DMS79 treated with DMSO at 0.1 percent for 48 hours (cell line): ENCODE measurements at places on chromosomes 16 and 17.

DNA sequence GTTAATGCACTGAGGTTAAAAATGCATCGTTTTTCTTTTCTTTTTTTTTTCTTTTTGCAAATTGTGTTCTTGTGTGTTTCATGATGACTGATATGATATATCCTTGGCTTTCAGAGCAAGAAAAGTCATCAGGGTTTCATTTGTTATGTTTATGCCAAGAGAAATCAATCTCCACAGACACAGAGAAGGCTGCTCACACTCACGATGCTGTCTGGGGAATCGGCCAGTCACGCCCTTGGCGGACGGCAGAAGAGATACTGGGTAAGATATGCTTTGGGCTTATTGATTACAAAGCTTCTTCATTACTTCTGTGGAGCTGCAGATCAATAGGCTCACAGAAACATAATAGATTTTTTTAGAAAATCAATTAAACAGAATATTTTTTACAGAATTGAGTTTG is 42.2 kb upstream of the TNRC6C start:
- DNase-seq, result no peak

DNA sequence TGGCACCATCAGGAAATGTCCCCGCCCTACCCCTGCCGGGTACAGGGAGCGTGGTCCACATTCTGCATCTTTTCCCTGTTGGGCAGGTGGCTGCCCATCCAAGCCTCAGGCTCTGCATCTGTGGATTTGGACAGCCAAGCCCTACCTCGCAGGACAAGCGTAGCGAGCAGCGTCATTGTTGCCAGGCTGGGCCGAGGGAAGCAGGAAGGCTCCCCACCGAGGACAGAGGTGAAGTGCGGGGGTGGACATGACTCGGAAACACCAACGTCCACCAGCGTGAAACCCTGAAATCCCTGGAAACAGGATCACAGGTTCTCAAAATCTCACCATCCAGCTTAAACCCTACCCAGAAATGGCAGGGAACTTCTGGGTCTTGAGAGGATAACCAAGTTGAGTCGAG is 73.6 kb downstream of the SOCS1 start:
- no peak for DNase-seq

DNA sequence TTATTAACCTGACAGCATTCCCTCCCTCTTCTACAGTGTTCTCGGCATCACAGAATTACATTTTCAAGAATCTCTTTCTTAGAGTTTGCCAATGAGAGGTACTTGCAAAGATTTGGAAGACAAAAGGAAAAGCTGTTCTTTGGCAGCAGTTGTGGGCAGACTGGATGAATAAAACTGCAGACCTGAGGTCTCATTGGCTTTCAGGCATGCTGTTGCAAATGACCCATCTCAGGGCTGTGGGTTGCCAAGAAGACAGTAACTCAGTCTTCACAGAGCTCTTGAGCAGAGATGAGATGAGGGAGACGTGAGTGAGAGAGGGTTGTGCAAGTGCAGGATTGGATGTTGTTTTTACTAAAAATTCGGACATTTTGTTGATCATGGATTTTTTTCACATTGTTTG is 11.3 kb upstream of the USP31 start:
- DNase-seq, result peak; percentile 82

GRCh38 chr16:67158637-67159600 is 790 bp downstream of the TRADD start:
- peak; percentile 7 for DNase-seq

GRCh38 chr16:54847207-54847606 is 83.5 kb upstream of the IRX5 start:
- peak; percentile 20 for DNase-seq

- no peak for DNase-seq
Observed at GRCh38 chr16:30530163-30531037, 4.0 kb upstream of the ZNF768 start.

DNA sequence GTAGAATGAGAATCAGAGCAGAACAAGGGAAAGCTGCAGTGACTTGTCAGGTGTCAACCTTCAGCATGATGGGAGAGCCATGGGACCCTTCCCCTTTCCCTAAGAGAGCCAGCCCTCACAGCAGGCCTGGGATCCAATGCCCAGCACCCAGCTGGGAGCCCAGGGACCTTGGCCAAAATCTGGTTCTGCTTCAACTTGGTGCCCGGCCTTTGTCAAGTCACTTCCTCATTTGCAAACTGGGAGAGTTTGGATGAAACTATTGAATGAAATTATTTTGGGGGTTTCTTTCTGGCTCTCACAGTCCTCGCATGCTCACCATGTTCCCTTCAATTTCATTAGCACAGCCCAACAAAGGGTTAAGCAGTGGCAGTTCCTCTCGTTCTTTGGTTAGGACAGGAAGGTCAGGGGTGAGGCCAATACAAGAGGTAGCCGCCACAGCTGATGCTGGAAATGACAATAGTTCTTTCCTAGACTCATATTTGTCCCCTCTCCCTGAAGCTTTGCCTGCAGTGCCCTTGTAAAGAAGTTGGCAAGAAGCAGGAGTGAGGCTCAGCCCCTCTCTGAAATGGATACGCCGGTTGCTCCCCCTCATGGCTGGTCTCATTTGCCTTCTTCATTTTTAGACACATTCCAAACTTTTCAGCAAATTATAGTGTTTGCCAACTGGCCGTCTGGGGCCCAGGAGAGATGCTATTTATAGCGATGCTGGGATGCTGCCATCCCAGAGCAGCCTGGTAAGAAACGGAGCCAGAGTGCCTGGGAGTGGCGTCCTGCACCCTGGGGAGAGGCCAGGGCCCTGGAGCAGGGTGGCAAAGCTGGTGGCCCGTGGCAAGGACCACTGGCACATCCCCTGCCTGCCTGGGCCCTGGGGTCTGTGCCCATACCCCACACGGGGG is 34.5 kb upstream of the MEOX1 start:
- no peak for DNase-seq

GRCh38 chr16:61798741-61799140 is 237.5 kb downstream of the CDH8 start:
- DNase-seq, result no peak

- DNase-seq, result no peak
Observed at GRCh38 chr16:49108611-49109010, 173.0 kb downstream of the CBLN1 start.

GRCh38 chr16:68073902-68074760 is 11.0 kb upstream of the NFATC3 start:
- no peak for DNase-seq

GRCh38 chr16:86886651-86887050 is 308.3 kb downstream of the FOXL1 start:
- DNase-seq, result no peak

DNA sequence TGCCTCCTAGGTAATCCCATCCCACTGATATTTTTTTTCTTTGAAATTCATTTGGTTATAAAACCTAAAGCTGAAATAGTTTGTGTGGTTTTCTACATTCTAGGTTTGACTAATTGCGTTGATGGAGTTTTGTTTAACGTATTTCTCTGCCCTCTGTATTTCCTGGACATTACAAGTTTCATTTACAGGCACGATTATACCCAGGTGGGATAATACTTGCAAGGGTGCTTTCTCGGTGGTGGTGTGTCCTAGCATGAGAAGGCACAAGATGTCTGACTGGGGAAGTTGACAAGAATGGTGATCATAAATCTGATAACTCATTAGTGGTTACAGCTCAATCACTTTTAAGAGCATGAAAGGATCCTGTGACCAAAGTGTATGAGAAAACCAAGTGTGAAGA is 45.0 kb downstream of the DYNLRB2 start:
- no peak for DNase-seq

GRCh38 chr16:51666074-51666473 is 515.0 kb upstream of the SALL1 start:
- DNase-seq, result no peak

DNA sequence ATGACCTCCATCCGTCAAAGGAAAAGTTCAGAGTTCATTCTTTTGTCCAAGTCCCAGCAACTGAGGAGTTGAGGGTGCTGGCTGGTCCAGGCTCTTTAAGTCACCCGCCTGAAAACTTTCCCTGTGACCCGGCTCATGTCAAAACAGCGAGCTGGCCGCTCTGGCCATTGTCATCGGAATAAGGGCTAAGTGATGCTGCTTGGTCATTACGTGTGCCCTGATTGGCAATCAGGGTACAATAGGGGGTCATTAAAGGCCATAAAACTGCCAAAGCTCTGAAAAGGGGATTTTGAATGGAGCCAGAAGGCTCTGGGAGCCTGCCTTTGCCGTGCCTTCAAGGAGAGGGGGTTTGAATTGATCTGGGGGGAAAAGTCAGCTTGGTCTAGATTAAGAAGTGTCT is 88.5 kb upstream of the IRX3 start:
- no peak for DNase-seq

- no peak for DNase-seq
Observed at GRCh38 chr16:66159987-66160386, 206.5 kb upstream of the CDH5 start.

DNA sequence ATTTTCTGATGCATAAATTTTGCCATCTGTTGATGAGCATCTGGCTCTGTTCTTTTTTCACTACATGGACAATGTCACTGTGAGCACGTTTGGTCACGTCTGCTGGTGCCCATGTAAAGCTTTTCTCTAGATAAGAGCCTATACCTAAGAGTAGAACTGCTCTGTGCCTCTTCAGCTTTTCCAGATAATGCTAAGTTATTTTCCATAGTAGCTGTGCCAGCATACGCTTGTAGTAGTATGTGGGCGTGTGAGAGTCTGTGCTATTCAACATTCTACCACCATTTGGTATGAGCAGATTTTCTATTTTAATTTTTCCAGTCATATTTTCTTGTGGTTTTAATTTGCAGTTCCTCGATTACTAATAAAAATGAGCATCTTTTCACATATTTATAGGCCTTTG is 33.2 kb downstream of the VPS35L start:
- no peak for DNase-seq

DNA sequence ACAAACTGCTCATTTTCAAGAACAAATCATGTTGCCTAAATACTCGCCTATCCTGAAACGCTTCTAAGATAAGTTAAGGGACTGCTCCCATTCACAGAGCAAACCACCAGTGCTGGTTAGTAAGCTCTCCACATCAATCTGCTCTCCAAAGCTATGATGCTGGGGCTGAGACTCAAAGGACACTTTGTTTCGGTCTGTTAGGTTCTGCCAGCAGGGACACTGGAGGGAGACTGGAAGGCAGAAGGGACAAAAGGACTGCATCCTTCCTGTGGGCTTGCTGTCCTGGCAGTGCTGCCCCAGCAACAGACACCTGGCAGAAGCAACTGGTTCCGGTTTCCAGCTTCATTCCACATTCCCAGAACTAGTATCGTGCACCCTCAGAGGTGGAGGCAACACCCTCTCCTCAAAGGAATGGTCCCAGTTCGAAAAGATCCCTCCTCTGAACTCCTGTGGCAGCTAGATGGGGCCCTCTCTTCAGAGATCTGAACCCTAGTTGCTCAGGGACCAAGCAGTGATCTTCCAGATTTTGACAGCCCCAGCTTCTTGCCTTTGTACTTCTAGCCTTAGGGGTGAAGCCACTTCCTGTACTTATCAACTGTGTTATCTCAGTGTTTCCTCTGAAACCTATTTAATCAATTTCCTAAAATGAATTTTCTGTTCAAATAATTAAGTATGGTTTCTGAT is 73.4 kb upstream of the GSG1L start:
- DNase-seq, result no peak

- DNase-seq, result no peak
Observed at GRCh38 chr16:75264999-75265910, 13.8 kb upstream of the BCAR1 start.

GRCh38 chr17:48719642-48720265 is 2.6 kb downstream of the PRAC1 start:
- DNase-seq, result no peak

- DNase-seq, result no peak
Observed at GRCh38 chr16:71460941-71461340, 1.1 kb downstream of the ZNF23 start.

- DNase-seq, result no peak
Observed at GRCh38 chr16:19119564-19119963, 5.8 kb downstream of the ITPRIPL2 start.

GRCh38 chr16:68401871-68402747 is 46.2 kb downstream of the SMPD3 start:
- DNase-seq, result no peak

- no peak for DNase-seq
Observed at GRCh38 chr16:15538507-15538906, 104.1 kb downstream of the BMERB1 start.
